ENCODE measurements at places on chromosomes 2 and 18.

DNA sequence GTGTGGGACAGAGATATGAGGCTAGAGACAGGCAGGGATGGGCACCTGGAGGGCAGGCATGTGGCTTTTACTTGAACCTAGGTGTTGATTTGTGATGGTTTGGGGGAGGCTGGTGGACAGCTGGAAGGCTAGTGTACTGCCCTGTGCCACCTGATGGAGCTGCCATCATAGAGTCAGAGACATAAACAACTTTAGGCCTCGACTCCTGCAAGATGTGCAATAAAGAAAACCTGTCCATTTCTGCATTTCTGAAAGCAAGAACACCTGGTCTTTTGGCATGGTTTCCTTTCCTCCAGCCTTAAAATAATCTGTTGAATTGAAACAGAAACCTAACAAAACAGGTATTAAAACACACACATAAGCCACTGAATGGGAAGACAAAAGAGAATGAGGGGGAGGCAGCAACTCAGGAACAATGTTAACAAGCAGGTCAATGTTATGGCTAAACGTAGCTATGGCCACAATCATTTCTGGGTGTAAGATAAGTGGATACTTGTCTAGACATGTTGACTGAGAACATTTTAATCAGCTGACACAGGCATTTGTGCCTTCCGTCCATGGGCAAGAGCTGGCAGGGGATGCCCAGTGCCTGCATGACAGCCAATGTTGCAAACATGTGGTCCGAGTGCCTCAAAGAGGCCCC lies 87.8 kb downstream of the KCTD1 start:
- DNase-seq: peak; percentile 16

DNA sequence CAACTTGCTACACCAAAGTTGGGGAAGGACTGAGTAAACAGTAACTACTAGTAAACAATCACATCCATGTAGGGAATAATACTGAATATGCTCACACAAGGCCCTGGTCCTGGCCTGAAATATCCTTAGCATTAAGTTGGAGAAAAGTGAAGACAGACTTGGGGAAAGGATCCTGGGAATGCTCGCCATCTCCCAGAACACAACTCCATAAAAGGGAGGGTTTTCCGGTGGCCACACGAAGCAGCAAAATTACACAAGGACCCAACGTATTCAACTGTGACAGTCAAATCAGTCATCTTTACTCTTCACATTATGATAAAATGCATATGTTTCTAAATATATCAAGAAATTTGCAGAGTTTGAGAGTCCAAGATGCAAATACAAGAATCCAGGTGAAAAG lies 7.3 kb downstream of the NEMP2 start:
- DNase-seq: peak; percentile 86

- no peak for DNase-seq
Measured at GRCh38 chr2:36343606-36344005, 12.0 kb upstream of the CRIM1 start.

GRCh38 chr2:67713376-67713775 lies 316.2 kb downstream of the ETAA1 start:
- DNase-seq: no peak

DNA sequence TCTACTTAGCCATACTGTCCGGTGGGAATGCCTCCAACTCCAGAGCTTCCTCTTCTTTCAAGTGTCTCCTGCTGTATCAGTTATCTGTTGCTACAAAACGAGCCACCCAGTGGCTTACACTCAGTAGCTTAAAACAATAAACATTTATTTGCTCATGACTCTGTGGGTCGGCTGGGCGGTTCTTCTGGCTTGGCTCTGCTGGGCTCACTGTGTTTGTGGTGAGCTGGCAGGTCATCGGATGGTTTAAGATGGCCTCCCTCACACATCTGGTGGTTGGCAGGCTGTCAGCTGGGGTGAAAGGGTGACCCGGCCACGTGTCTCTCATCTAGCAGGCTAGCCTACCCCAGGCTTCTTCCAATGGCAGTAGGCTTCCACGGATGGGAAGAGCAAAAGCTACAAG lies 122.4 kb upstream of the SLC1A4 start:
- DNase-seq: no peak

- DNase-seq: no peak
Measured at GRCh38 chr2:148604927-148605326, 39.6 kb upstream of the EPC2 start.

DNA sequence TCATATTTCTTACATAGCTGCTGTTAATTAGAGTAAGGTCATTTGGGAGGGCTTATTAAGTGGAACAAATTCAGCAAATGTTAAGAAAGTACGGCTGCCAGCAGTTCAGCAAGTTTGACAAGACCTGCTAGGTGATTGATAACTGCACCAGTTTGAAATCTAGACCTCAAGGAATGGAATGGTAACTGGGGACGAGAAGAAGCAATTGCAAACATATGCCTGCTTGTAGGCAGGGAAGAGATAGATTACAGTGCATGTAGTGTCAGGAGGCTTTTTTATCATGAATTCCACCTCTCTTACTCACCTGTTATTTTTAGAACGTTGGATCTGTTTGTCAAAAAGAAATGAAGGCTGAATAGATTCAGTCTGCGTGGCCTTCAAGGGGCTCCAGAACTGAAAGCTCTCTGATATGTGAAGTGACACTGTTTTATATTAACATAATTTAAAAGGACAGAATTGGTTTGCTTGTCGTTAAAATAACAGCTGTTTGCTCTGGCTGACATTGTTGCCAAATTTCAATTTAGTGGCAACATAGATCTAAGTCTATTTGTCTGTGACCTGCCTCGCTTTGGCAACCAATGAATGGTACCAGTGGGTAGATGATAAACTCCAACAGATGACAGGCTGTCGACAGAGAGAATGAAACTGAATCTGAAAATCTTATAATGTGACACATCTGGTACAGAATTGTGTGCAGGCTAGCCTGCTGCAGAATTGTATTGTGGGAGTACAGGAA lies 199.3 kb downstream of the ZNF407 start:
- DNase-seq: no peak

GRCh38 chr18:49249521-49249920 lies 210.9 kb downstream of the DYM start:
- DNase-seq: no peak

DNA sequence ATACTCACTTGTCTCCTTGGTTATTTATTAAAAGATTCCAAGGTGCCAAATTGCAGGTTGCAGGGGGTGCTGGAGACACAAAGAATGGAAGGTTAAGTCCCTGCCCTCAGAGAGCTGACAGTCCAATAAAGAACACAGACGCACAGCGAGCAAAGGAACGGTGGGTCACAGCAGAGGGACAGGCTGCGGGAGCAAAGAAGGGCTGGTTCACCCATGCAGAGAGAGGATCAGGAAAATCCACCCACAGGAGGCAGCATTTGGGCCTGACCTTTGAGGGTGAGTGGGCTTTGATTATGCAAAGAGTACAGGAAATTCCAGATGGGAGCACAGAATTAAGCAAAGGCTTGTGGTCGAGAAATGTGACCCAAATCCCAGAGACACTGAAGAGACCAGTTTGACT lies 45.0 kb downstream of the ZBTB7C start:
- DNase-seq: no peak

DNA sequence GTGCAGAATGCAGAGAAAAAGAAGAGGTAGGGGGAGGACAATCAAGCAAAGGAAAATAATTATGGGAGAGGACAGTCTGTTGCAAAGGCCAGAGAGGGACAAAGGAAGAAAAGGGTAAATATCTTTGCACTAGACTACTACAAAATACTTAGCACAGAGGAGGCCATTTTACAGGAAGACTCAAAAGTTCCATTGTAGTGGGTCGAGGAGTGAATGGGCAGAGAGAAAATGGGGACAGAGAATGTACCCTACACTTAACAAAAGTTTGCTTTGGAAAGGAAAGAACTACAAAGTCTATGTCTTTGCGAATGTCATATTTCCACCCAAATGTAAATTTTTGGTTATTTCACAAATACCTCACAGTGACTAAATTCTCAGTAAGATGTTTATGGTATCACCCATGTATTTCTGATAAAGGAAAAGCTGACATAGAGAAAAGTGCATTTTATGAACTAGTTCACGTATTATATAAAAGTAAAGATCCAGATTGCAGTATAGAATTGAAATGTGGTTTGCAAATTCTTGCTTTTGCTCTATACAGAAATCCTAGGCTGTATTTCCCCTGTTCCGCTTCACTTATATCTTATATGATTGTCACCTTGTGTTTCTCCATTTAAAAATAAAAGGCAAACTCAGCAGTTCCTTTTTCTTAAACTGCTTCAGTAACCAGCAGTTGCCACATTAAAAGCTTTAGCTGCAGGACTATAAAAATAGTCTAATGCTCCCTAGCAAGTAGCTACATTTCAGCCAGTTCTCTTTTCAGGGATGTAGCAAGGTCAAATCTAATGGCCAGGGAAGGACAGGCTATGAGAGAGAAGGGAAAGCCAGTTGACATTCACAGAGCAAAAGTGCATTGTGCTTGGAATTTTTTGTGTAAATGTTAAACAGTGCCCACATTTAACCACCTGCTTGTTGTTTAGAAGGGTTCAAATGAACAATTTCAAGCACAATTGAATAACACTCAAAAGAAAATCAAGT lies 79.7 kb upstream of the CYTIP start:
- no peak for DNase-seq

GRCh38 chr2:151945186-151945585 lies 117.0 kb upstream of the ARL5A start:
- no peak for DNase-seq

GRCh38 chr2:45220227-45220626 lies 211.0 kb upstream of the SIX2 start:
- no peak for DNase-seq

GRCh38 chr2:9001778-9002177 lies 1.7 kb downstream of the MBOAT2 start:
- no peak for DNase-seq

GRCh38 chr18:9735238-9735637 lies 27.1 kb downstream of the RAB31 start:
- DNase-seq: no peak

GRCh38 chr2:9797681-9798556 lies 45.4 kb upstream of the TAF1B start:
- peak; percentile 21 for DNase-seq

DNA sequence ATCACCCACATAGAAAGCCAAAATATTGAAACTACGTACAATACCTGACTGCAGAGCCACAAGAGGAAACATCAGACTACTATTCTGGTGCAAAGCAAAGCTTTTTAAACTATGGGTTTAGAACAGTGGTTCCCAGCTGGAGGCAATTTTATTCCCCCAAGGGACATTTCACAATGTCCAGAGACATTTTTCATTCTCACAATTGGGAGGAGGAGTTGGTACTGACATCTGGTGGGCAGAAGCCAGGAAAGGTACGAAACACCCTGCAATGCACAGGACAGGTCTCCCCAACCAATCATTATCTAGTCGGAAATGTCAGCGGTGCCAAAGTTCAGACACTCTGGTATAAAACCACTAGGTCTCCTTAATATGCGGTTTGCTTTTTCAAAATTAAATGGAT lies 88.4 kb upstream of the ARL5A start:
- DNase-seq: peak; percentile 7

GRCh38 chr18:48917579-48918517 lies 32.9 kb downstream of the SMAD7 start:
- no peak for DNase-seq

DNA sequence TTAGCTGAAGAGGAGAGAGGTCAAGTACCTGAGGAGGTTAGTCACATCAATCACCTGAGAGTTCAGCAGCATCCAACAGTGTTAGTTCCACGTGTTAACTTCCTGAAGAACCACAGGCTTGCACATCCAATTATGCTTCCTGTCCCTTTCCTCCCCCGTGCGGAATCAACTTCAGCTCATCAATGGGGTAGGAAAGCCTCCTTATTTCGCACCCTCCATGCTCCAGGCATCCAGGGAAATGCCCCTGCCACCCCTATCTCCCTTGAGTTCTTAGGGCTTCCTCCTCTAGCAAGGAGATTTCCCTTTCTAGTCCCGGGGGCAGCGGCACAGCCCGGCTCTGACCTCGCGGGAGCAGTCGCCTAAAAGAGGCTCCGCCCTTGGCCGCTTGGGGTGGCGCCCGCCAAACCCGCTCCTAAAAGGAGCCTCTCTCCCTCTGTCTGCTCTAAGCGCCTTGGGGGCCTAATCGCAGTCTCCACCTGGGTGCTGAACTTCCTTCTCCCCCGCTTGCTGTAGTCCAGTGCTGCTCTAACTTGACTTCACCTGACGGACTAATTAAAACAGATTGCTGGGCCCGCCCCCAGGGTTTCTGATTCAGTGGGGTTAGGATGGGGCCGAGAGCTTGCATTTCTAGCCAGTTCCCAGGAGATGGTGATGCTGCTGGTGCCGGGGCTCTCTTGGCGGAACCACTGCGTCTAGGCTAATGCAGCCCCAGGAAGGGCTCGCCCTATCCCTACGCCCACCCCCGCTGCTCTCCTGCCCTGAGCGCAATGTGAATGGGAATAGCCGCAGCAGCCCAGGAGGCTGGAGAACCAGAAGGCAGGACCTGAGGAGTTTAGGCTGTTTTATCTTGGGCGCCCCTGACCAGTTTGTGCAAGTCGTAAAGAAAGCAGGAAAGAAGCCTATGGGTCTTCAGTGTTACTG lies 3.4 kb upstream of the TET3 start:
- peak; percentile 44 for DNase-seq

DNA sequence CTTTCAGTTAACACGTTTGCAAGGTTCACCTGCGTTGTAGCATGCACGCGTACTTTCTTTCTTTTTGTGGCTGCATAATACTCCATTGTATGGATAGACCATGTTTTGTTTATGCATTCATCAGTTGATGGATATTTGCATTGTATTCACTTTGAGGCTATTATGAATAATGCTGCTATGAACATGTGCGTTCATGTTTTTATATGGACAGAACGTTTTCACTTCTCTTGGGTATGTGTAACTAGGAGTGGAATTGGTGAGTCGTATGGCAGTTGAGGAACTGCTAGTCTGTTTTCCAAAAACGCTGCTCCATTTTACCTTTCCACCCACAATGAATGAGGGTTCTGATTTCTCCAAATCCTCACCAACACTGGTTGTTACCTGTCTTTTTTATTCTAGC lies 244.3 kb downstream of the GLI2 start:
- DNase-seq: no peak

GRCh38 chr18:57461652-57462269 lies 26.6 kb downstream of the ONECUT2 start:
- no peak for DNase-seq

All from NCI-H526 (cell line).